Brain (organoid and tissue), 16 donors: ENCODE measurements at places on chromosomes 12 and 14.
A peak's percentile ranks its signal among the peaks of the same experiment; 100 is the strongest.

GRCh38 chr14:104223101-104224041 lies 85.0 kb downstream of the KIF26A start:
- DNase-seq = peak; percentile 80

DNA sequence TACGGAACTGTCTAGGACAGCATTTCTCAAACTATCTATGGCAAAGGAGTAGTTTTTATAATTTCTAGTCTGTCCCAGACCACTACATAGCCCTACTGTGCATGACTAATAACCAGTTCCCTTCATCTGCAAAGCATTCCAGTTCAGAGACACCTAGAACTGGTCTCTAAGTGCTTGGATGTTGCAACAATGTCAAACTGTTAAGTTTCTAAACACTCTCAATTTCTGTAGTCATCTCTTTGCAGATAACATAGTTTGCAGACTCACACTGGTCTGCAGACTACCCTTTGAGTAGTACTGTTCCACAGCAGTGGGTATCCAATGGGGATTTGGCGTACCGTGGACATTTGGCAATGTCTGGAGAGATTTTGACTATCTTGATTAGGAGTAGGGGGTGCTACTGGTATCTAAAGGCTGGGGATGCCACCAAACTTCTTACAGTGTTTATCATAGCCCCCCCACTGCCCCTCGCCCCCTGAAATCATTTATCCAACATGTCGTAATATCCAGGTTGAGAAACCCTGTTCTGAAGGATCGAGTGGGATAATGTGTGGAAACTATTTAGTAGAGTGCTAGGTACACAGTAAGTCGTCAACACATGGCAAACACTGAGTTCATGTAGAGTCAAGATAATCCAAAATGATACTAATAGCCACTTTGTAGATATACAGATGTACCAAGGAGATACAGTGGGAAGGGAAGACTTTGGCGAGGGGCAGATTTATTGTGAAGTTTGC lies 1.7 kb downstream of the C12orf76 start:
- no peak for DNase-seq

DNA sequence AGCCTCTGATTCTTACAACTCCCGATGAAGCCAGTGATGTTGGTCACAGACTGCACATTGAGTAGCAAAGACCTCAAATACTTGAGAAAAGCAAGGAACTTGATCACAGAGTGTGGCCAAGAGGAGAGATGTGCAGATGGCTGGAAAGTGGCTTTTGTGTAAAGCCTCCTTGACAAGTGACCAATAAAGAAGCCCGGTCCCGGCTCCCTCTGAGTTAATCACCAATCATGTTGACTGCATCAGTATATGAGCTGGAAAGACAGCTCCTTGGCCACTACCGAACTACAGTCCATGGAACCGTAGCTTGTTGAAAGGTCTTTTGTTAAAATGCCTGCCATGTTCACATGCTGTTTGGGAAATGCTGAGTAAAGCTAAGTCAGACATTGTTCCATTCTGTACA lies 23.7 kb upstream of the SERPINA6 start:
- DNase-seq = no peak

DNA sequence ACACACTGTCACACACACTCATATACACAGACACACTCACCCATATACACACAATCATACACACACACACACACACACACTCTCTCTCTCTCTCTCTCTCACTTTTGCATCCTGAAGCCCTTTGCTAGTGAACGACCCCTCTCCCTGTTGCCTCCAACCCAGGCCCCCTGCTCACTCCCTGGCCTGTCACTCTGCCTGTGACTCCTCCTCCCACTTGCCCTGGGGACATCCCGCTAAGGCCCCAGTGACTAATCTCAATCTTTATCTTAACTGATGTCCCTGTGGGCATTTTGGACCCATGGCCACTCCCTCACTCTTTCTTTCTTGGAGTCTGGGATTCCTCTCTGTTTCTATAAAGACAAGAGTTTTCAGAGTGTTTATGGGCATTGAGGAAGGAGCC lies 10.9 kb upstream of the DLK1 start:
- DNase-seq = no peak

DNA sequence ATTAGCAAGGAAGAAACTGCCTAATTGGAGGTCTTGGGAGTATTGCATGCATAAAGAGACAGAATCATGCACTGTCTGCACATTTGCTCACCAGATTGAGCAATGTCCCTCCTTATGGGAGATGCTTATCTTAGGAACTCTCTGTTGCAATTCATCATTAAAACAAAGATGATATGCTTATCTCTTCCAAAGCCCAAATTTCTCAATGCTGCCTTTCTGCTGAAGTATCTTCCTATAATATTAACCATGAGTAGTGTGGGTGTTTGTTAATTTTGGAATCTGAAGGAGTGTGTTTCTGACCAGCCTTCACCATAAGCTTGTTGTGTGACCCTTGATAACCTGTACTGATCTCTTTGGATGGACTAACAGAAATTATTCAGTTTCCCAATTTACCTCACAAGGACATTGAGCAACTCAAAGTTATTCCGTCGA lies 1257.6 kb upstream of the FLRT2 start:
- no peak for DNase-seq

GRCh38 chr12:12908252-12908651 lies 16.9 kb downstream of the GPRC5A start:
- no peak for DNase-seq

- DNase-seq = no peak
Measured at GRCh38 chr12:45775465-45775864, 46.0 kb downstream of the ARID2 start.

- DNase-seq = no peak
Measured at GRCh38 chr12:111041091-111041490, 120.7 kb upstream of the MYL2 start.

- DNase-seq = no peak
Measured at GRCh38 chr14:60777856-60778578, 43.5 kb downstream of the MNAT1 start.

DNA sequence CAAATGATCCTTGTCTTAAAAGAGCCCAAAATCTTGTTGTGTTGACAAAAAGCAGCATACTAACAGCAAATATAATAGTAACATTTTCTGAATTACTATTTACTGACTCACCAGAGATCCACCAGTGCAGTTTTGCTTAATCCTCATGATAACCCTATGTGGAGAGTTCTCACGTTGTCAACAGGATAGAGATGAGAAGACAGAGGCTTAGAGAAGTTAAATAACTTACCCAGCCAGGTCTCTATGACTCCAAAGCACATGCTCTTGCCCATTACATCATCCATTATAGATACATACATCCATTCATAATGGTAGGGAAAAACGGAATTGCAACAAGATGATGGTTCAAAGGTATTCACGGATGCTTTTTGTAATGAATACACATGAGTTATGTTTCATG lies 111.9 kb downstream of the PAX9 start:
- no peak for DNase-seq

DNA sequence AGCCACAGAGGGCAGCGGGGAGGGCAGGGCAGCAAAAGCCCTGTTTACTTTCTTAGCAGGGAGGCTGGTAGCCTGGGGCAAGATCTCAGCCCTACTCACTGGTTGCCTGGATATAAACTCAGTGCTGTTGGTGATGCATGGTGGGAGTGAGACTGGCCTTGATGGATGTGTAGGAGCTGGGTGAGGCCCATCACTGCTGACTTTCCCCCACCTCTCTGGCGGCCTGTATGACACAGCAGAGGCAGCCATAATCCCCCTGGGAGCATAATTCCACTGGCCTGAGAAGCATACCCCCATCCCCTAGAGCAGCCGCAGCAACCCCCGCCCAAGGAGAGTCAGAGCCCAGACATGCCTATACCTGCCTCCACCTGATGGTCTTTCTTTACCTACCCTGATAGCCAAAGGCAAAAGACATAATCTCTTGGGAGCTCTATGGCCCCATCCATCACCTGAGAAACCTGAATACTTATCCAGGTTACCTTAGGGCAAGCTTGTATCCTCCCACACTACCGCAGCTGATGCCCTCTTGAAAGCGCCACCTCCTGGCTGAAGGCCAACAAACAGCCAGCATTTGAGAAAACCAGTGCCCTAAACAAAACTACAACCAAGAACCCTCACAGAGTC lies 59.3 kb downstream of the DNAI7 start:
- no peak for DNase-seq

DNA sequence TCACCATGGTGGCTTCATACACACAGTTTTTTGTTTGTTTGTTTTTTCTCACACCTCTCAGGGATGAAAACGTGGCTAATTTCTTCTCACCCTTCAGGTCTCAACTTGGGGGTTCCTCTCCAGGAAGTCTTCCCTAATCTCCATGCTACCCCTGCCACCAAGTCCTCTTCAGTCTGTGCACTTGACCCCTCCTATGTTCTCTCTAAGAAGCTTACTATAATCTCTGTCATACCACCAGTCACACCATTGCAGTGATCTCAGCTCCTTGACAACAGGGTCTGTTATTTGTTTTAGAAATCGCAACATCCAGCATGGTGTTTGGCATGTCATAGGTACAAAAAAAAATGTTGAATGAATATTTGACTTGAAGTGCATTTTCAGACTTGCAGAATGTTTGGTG lies 83.4 kb downstream of the PRORP start:
- DNase-seq = no peak

DNA sequence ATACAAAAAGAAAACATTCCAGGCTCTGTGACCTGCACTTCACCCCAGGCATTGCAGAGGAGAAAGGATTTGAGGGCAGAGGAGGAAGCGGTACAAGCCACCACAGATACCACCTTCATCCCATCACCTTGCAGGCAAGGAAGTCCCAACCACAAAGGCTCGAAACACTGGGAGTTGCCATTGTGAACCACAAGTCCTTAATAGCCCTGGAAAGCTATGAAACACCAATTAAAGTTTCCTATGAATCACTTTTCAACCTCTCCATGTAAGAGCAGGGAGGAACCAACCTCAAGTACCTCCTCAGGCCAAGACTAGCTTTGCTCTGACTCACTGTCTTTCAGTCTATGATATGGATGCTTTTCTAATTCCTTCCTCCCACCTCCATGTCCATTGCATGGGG lies 27.0 kb downstream of the MAP3K9 start:
- DNase-seq = no peak

- DNase-seq = peak; percentile 51
Measured at GRCh38 chr14:54189748-54190354, 207.0 kb upstream of the CDKN3 start.

- DNase-seq = peak; percentile 8
Measured at GRCh38 chr12:100830003-100830795, 35.6 kb downstream of the ANO4 start.

DNA sequence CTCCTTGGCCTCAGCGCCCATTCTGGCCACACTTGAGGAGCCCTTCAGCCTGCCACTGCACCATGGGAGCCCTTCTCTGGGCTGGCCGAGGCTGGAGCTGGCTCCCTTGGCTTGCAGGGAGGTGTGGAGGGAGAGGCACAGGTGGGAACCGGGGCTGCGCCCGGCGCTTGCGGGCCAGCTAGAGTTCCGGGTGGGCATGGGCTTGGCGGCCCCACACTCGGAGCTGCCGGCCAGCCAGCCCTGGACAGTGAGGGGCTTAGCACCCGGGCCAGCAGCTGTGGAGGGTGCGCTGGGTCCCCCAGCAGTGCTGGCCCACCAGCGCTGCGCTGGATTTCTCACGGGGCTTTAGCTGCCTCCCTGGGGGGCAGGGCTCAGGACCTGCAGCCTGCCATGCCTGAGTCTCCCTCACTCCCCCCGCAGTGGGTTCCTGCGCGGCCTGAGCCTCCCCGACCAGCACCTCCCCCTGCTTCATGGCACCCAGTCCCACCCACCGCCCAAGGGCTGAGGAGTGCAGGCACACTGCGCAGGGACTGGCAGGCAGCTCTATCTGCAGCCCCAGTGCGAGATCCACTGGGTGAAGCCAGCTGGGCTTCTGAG lies 28.0 kb downstream of the TMEM117 start:
- no peak for DNase-seq

GRCh38 chr14:60760644-60761364 lies 26.2 kb downstream of the MNAT1 start:
- DNase-seq = no peak

DNA sequence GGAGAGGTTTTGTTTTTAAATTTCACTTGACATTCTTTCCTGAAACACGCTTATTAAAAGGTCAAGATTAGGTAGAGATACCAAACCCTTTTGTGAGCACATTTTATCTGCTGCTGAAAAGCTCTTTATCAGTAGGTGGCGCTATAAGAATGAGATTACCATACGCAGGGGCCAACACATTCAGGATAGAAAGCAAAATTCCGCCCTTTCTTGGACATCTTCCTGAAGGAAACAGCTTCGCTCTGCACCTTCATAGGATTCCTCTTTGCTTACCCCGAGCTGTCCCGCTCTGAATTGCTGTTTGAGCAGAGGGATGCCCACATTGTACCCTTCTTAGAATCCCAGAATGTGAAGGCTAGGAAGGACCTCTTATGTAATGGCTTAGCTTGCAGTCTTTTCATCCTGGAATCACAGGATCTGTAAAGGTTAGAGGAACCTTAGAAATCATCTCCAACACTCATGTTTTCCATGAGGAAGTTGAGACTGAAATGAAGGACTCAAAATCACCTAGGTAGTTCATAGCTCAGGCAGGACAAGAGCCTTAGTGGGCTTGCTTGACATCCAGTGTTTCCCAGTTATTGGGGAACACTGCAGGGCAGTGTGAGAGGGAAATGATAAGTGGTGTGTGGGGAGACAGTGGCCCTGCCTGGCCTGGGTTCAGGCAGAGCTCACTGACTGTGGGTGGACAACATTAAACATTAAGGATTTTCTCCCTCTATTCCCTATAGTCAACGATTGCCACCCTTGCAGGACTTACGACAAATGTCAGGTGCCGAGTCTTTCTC lies 38.7 kb upstream of the CRY1 start:
- peak; percentile 72 for DNase-seq

DNA sequence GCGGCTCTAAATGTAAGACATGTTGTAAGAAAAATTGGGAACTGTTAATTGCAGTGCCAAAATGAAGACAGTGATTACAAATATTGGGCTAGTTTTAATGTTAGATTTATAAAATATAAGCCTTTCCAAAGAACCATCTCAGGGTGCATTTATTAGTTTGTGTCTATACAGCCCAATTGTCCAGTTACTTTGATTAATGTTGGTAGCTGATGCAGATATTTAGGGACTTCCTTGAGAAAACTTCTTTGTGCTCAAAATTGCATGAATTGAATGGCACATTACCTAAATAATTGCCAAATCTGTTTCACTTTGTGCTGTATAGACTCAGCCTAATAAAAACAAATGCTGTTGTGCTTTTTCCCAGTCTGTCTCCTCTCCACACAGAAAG lies 83.7 kb downstream of the DAD1 start:
- no peak for DNase-seq
